CD8-positive, alpha-beta memory T cell (primary cell): ENCODE measurements at places on chromosomes 5 and 9.
A peak's percentile ranks its signal among the peaks of the same experiment; 100 is the strongest.

DNA sequence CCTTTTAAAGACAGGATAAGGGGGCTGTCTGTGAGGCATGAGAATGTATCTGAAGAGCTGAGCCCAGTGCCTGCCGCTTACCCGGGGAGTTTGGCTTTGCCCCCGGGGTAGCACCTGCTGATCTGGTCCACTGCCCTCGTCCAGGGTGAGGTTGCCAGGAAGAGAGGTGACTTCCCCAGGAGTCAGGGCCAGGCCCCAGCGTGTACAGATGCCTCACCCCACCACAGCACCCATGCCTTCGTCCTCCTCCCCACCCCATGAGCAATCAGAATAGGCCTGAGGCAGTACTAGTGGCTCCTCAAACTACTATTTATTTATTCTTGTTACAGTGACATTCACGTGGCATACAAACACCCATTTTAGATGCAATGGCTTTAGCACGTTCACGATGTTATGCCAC, 15.7 kb upstream of the AIF1L start:
- no peak for DNase-seq

DNA sequence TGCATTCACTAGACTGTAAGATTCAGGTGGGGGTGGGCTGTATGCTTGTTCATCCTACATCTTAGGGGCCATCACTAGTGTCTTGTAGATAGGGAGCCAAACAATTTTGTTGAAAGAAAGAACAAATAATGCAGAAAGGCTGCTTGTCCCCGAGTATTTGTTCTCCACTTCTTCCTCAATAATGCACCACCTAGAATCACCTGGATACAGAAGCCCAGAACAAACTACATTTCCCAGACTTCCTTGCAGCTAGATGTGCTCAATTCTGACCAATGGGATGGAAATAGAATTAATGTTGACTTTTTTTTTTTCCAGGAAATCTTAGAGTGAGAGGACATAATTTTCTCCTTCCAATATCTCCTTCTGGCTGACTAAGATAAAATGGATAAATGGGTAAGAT, 38.9 kb upstream of the TNFSF8 start:
- DNase-seq = no peak

- DNase-seq = no peak
Observed at GRCh38 chr5:79759436-79759835, 69.8 kb downstream of the CMYA5 start.

- DNase-seq = no peak
Observed at GRCh38 chr9:2116073-2116472, 100.9 kb downstream of the SMARCA2 start.

DNA sequence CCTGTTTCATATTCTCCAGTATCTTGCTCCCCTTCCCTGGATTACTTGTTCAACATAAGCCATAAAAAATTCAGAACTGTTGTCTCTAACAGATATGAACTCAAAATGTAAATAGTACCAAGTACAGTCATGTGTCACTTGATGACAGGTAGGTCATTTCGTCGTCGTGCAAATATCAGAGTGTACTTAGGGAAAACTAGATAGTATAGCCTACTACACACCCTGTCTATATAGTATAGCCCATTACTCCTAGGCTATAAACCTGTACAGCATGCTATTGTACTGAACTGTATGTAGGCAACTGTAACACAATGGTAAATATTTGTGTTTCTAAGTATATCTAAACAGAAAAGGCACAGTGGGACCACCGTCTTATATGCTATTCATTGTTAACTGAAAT, 39.1 kb downstream of the SMIM15 start:
- no peak for DNase-seq

DNA sequence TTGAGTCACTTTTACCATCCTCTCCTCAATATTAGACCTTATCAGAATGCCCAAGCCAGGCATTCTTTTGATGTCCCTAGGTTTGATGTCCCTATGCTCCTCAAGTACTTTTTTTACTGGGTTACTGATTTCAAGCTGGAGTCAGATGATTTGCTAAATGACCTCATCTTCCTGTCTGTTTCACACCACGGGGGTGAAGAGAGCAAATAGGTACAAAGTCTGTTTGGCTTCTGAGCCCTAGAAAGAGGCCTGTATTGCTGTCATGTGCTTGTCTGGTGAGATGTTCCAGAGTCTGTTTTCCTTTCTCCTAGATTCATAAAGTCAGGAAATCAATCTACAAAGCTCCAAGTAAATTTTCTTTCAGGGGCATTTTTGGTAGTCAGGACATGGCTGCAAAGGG, 12.7 kb upstream of the DAB2 start:
- no peak for DNase-seq

- peak; percentile 11 for DNase-seq
Observed at GRCh38 chr5:54944364-54944763, 41.0 kb downstream of the ESM1 start.

DNA sequence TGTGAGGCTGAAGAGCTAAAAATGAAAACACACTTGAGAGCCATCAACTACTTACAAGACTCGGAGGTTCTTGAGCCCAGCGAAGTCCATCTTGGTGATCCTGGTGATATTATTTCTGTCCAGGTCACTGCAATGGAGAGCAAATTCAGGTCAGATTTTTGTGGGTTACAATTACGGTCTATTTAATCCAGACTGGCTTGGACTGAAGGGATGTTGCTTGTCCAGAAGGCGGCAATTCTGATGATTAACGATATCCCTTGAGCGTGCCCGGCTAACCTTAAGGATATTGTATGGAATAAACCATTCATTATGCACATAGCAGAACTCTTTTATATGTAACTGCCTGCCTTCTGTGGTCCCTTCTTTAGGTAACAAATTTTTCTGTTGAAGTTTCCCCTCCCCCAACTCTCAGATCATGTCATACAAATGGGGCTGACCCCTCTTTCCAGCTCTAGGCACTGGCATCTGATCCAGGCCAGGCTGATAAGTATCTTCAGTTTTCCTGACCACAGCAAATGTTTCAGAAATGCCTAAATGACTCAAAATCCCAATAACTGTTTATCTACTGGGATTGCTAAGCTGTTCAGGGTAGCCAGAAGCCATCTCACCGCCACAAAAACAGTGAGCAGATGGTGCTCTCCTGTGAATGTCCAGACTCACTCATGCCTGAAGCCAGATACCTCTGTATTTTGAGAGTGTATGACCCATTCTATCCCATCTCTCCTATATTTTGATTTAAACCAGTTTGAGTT, 49.4 kb downstream of the SLIT3 start:
- no peak for DNase-seq

GRCh38 chr5:81068635-81069034, 108.5 kb downstream of the RASGRF2 start:
- no peak for DNase-seq

DNA sequence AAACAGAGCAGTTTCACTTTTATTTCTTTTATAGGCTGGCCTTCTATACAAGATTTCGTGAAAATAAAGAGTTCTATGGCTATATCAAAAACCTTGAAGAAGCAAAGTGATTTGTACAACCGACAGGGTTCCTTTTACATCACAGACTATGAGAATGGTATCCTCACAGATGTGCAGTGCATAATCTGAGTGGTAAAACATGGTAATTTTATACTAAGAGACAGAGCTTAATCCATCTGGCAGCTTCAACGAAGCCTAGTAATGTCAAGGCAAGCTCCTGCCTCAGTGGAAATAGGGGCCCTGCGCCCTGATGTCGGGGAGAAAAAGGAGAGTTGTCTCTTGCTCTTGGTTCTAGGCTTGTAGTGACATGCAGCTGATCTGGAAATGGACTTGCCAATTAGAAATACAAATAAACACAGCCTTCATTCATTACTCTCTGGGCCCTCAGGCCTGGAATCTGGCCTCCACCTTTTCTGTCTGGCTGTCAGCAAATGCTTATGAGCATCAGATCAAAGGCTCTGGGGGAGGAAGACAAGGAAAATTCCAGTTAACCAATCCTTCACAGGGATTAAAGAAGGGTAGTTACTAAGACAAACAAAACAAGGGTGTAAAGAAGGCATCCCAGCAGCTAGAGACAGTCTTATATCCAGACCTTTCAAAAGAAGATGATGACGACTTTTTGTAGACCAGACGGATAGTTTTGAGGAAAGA, 33.6 kb upstream of the TRIM32 start:
- no peak for DNase-seq

DNA sequence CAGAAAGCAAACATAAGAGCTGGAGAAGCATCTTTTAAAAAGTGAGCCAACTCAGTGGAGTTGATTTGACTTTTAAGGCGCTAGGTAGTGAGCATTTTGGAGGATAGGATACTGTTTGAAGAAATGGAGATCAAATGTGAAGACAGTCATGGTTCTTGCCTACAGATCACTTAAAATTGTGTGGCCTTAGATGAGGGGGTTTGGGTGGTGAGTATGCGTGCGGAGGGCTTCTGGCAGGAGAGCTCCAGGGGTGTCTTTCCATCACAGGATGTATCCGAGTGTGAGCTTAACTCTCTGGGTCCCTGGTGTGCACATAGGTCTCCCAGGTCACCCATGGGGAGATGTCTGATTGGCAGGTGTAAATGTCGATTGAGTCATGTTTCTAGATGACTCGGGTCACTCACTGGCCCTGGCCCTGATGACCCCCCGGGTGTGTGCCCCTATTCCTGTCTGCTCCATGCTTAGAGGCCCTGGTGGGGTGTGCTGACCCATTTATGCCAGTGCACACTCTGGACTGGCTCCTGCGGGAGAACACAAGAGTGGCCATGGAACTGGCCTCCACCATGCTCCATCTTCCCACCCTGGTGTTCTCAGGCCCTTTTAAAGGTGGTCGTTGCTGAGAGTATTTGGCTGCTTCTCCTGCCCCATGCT, 274.4 kb downstream of the FSTL4 start:
- no peak for DNase-seq

GRCh38 chr5:53291528-53291927, 182.0 kb upstream of the MOCS2 start:
- DNase-seq = no peak

DNA sequence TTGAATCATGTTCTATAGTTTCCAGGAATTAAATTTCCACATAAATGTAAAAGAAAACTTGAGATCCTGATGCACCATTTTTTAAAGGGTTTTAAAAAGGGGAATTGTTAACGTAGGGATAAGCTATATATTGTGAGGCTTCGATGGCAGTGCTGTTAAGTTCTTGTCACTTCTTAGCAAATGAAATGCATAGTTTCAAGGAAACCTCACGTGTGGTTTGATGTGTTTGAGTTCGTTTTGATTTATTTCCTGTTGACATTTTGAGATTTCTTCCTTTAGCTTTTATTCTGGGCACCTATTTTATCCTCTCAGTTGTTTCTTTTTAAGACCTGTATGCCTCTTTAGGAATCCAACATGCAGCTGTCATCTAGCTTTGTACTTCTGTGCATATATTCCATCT, 301.0 kb downstream of the DOCK8 start:
- DNase-seq = no peak

GRCh38 chr5:154648706-154649105, 106.5 kb upstream of the LARP1 start:
- DNase-seq = no peak

GRCh38 chr5:849651-850301, 1.0 kb downstream of the ZDHHC11 start:
- no peak for DNase-seq

- no peak for DNase-seq
Observed at GRCh38 chr5:159181152-159181551, 28.2 kb downstream of the RNF145 start.

DNA sequence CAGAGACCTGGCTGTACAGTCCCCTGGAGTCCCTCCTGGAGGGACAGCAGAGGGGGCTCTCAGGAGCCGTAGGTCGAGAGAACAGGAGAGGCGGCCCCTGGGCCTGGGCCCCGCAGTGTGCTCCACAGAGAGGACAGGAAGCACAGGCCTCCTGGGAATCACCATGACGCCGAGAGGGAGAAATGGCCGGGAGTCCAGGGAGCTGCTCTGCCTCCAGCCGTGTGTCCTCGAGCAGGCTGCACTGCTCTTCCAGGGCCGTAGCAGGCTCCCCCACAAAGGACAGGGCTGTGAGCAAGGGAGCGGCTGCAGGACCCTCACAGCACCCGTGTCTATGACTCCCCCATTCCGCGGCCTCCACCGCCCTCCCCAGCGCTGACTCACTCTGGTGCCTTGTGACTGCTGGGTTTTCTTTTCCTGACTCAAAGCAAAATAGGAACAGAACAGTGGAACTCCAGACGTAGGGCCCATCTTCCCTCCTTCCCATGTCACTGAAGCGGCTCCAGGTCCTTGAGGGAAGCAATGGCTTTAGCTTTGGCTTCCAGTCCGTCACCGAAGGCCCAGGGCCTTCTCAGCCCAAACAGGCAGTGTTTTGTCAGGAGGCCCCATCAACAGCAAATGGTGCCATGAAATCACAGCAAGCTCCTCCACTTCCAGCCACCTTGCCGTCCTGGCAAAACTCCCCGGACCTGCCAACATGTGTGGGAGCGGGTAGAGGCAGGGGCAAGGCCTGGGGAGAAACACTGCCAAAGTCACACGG, 114.2 kb downstream of the LHFPL2 start:
- DNase-seq = no peak

- DNase-seq = no peak
Observed at GRCh38 chr5:50653946-50654345, 12.5 kb upstream of the PARP8 start.

GRCh38 chr5:963673-964531, 44.7 kb upstream of the NKD2 start:
- no peak for DNase-seq

DNA sequence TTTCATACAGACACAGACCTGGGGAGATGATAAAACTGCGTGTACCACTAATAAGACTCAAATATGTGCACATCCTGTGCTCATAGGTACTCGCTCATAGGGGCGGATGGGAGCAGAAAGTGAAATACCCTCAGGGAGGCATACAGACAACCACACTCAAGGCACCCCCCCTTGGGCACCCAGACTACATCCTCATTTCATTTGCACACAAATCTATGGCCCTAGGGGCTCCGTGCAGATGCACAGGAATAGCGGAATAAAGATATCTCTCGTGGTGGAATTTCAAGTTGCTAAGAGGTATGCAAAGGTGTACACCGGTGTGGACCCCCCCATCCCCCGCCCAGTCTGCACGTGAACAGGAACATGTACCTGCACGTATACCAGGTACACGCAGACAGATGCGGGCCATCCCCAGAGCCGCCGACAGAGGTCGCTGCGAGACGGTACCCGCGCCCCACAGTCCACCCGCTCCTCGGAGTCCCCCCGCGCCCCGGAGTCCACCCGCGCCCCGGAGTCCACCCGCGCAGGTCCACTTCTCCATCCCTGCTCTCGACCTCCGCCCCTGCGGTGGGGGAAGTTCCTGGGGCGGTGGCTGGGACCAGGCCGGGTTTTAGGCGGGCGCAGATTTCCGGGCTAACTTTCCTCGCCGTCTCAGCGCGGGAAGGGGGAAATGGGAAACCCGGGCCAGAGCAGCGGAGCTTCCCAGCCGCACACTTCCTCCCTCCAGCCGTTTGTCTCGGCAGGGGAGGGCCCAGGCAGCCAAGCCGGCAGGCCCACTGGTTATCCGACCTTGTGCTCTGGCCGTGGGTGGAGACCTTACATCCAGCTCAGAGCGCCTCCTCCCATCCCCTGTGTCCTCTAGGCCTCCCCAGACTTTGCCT, 1.0 kb upstream of the IL12B start:
- DNase-seq = peak; percentile 62

DNA sequence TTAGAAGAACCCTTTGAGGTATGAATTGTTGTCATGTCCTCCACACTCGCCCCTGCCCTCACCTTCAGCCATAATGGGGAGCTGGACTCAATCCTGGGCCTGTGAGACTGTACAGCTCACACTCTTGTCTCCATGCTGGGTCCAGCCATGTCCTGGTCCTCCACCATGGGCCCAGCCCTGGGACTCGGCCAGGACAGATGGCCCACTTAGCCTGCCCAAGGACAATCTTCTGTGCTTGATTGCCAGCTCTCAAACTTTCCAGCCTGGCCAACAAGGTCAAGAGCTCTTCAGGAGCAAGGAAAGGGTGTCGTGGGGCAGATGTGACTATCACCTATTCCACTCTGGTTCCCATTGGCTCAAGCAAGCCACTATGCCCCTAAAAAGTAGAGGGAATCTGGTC, 90.8 kb downstream of the HRH2 start:
- no peak for DNase-seq

- DNase-seq = no peak
Observed at GRCh38 chr5:4990462-4990861, 149.7 kb upstream of the ADAMTS16 start.
